Left renal cortex interstitium (tissue), 4 donors: ENCODE measurements at places on chromosomes 6 and 20.

GRCh38 chr6:159013229-159013628 lies 13.2 kb upstream of the RSPH3 start:
- no peak for DNase-seq

DNA sequence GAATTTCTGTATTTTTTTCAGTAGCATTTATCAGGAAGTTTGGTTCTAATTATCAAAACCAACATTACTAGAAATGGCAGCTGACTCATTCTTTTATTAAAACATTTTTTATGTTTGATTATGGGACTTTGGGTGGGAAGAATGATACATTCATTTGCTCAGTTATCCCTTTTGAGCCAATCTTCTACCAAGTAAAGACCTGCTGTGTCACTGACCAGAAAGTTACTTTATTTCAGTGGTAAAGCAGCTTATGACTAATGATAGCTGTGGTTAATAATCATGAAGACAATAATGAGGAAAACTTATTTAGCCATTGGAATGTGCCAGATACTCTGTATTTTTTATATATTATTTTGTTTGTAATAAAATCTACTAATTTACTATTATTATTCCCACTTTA lies 142.3 kb downstream of the FARS2 start:
- no peak for DNase-seq

DNA sequence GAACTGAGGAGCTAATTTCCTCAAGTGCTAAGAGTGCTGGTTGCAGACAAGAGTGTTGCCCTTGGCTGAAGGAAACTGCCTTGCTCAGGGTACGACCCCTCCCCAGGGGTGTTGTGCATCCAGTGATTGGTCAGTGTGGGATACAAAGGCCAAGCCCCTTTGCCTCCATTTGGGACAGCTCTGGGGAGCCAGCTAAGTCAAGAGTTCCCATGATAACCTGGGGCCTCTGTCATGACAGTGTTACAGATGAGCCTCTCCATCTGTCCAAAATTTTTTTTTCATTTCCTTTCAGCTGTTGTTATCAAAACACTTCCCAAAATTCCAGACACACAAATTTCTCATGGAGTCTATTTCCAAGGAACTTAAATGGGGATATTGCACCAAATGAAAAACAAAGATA lies 93.3 kb downstream of the HS3ST5 start:
- no peak for DNase-seq

DNA sequence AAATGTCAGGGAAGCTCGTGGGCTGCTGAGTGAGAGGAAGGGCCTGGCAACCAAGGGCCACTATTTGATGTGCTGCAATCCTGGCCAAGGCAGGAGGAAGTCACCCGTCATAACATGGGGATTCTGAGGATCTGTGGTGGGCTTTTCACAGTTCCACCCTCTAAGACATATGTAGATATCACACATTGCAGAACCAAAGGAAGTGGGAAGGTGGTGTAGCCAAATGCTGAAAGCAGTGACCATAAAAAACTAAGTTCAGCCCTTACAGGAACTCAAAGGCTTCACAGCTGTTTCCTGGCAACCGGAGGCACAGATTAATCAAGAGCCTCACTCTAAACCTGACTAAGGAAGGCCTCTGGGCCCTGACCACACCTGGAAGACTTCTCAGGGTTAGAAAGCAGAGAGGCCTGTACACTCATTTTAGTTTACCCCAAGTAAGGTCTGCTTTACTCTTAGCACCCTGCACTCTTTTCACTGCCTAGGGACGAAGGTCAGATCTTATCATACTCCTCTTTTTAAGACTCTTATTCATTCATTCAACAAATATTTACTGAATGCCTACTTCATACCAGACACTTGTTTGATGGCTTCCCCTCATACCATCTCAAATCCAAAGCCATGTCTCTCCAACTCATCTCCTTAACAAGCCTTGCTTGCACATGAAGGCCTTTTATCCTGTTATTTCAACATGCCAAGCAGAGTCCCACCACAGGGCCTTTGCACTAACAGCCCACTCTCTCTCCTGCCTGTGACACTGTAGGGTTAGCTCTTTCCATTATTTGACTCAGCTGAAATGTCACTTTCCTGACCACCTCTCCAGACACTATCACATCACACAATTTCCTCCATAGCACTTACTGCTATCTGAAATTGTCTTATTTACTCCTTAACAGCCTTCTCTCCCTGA lies 2.6 kb downstream of the UBE2V1 start:
- no peak for DNase-seq

DNA sequence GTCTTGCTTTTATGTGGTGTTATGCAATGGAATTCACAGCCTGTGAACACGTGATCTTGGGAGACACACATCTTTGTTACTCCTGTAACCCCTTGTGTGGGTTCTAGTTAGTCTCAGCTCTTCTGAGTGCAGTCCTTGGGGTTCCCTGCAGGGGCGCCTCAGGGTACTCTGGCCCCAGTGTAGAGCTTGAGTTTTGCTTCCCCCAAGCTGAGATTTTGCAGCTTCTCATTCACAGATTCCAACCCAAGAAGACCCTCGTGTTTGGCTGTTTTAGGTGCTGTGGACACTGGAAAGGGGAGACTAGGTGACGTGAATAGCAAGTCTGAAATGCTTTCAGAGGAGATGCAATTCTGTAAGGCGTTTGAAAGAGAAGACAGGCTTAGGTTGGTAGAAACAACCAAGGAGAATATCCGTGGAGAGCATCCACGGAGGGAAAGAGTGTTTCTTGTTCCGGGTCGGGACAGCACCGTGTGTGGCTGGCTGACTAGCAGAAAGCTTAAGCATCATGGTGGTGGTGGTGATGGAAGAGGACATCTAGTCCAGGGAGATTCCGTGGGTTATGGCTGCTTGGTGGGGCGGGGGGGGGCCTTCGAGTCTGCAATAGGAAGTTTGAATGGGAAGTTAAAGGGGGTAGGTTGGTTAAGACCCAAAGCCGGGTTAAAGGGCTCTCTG lies 30.1 kb downstream of the DUSP22 start:
- DNase-seq: no peak

DNA sequence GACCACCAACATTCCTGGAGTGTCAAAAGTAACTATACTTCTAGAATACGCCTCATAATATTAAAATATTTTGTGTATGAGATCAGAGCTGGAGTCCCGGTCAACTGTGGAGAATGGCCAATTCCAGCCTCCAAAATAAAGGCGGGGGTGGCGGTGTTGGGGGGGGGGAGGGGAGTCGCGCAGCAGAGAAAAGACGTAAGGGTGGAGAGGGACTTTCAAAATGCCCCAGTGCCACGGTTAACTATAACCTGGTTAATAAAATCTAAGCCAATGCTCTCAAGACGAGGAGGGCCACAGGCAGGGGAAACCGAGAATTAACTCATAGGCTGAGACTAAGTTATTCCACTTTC lies 1.3 kb downstream of the NUP153 start:
- DNase-seq: peak; percentile 36

GRCh38 chr6:158743033-158743651 lies 76.0 kb downstream of the EZR start:
- DNase-seq: no peak

DNA sequence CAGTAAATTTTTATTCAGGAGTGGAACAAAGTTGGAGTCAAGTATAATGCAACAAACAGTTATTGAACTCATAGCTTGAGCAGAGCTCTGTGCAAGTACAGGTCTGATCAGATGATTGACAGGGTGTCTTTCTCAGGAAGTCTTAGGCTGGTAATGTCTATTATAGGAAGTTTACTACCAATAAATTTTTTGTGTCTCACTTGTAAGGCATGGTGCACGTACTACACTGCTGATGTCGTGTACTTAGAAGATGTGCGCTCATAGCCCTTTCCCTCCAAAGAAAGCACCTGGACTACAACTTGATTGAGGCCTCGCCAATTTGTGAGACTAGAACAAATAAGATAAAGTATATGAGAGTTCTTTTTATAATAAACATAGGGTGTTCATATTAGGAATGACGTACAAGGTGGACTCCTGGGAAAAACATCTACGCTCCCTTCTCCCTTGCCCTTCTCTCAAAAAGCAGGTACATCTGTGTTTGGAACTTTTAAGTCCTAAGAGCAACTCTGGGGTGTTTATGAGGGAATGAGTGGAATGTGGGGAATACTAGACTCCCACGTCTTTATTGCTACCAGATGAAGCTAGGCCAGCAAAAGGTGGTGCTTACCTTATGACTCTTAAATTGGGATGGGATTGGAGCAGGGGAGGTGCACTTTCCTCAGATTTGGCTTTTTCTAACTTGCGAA lies 1.5 kb downstream of the NDUFAF5 start:
- no peak for DNase-seq

- DNase-seq: no peak
These were observed 28.4 kb downstream of the COL19A1 start for GRCh38 chr6:69894578-69895347.

DNA sequence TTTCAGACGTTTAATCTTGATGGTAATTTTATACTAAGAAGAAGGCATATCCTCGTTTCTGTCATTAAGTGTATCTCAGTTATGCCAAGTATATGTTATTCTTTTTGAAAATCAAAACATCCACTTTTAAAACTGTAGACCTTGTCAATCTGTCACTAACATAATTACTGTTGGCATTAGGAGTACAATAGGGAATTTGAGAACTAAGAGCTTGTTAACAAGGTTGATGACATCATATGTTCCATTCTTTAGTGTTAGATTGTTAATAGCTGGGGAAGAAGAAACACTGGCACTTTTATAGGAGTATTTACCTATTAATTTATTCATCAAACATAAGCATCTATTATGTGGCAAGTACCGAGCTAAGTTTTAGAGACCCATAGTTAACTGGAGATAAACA lies 76.2 kb downstream of the MAP3K4 start:
- no peak for DNase-seq

DNA sequence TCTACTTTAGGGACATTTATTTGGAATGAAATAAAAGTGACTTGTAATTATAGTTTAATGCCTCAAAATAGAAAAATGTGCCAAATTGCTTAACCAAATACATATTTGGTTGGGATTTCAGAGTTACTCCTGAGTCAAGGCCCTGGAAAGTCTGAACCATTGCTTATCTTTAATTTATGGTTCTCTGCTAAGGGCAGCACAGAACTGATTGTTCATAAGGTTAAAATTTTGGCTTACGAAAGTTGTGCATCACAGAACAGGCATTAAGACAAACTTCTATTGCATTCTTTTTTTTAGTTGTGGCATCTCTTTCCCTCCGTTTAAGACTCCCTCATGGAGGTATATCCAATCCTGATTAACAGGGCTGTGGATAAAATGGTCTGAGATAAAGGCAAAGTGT lies 92.2 kb upstream of the TENT5A start:
- no peak for DNase-seq

GRCh38 chr6:42522036-42522435 lies 41.8 kb upstream of the UBR2 start:
- DNase-seq: no peak

- no peak for DNase-seq
These were observed 266.5 kb downstream of the C6orf118 start for GRCh38 chr6:165042912-165043311.

DNA sequence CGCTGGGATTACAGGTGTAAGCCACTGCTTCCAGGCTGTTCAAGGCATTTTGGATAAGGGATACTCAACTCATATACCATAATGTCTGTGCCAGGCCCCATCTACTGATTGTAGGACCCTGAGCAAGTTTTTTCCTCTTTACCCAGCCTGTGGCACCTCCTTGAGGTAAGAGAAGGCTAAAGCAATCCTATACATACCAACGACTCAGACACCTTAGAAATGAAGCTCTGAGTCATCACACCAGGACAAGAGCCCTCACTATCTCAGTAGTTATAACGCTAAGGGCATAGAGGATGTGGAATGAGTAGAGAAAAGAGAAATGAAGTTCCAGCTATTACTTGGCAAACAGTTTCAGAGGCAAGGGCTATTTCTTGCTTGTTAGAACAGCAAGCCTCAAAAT lies 16.9 kb downstream of the NDRG3 start:
- DNase-seq: no peak

DNA sequence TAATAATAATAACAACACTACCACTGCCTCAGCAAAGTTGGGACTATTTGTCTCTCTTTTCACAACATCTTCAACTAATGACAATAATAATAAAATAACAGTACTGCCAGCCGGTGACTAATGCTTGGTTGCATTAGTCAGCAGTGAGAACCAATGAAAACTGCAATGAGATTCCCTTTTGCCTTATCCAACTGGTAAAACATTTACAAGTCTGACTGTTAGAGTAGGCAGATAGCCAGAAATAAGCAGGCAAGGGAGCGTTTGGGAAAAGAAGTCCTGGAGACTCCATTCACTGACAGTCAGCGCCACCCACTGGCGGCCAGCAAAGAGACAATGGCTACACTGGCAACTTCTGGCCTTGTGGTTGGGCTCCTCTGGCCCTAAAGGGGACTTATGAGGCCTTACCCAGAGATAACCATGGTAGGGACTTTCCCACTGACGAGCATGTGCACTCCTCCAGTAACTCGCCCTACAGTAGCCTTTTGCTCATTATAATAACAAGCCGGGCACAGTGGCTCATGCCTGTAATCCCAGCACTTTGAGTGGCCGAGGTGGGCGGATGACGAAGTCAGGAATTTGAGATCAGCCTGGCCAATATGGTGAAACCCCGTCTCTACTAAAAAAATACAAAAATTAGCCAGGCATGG lies 3.4 kb upstream of the NSFL1C start:
- no peak for DNase-seq

GRCh38 chr20:57291003-57291402 lies 24.6 kb upstream of the BMP7 start:
- no peak for DNase-seq

- DNase-seq: no peak
These were observed 182.6 kb downstream of the ERMARD start for GRCh38 chr6:169933839-169934698.

GRCh38 chr6:106186714-106187113 lies 100.6 kb downstream of the PRDM1 start:
- DNase-seq: no peak
